T-cell (primary cell): ENCODE measurements at places on chromosomes 16 and 17.
A peak's percentile ranks its signal among the peaks of the same experiment; 100 is the strongest.

DNA sequence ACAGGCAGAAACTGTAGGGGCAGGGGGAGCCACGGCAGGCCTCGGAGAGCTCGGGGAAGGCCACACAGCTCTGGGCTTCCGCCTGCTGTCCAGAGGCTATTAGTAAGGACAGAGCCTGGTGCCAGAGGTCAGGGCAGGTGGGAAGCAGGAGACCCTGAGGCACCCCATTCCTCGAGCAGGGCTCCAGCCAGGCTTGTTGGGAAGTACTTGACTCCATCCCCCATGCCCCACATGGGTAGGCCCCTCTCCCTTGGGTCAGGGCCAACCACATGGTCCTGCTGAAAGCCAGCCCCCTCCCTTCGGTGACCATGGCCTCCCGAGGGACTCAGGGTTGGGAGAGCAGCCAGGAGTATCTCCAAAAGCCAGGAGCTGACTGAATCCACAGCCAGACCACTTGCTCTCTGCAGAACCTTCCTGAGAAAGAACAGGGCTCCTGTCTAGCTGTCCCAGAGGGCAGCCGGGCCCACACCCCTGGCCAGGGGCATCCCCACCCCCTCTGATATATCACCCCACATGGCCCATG lies 17.4 kb upstream of the MPRIP start:
- no peak for DNase-seq

- DNase-seq: no peak
Observed at GRCh38 chr17:4520894-4521600, 22.4 kb downstream of the SPNS2 start.

GRCh38 chr17:32487473-32488176 lies 832 bp downstream of the CDK5R1 start:
- DNase-seq: peak; percentile 25

DNA sequence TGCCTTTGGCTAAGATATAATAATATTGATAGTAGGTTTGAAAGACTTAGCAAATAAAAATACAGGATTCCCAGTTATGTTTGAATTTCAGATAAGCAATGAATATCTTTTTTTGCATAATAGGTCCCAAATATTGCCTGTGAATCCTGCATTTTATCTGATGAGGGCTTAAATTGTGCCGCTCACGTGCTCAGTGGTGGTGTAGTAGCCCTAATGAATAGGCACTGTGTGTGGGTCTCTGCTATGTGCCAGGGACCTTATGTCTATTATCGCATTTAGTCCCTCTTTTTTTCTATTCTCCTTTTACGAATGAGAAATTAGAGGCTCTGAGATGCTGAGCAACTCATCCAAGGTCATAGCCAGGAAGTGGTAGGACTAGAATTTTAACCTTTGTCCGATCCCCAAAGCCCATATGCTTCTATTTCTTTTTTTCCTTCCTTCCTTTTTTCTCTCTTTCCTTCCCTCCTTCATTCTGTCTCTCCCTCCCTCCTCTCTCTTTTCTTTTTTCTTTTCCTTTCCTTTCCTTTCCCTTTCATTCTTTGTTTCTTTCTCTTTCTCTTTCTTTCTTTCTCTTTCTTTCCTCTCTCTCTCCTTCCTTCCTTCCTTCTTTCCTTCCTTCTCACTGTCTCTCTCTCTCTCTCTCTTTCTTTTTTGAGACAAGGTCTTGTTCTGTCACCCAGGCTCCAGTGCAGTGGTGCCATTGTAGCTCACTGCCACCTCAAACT lies 47.2 kb downstream of the RGS9 start:
- DNase-seq: no peak

DNA sequence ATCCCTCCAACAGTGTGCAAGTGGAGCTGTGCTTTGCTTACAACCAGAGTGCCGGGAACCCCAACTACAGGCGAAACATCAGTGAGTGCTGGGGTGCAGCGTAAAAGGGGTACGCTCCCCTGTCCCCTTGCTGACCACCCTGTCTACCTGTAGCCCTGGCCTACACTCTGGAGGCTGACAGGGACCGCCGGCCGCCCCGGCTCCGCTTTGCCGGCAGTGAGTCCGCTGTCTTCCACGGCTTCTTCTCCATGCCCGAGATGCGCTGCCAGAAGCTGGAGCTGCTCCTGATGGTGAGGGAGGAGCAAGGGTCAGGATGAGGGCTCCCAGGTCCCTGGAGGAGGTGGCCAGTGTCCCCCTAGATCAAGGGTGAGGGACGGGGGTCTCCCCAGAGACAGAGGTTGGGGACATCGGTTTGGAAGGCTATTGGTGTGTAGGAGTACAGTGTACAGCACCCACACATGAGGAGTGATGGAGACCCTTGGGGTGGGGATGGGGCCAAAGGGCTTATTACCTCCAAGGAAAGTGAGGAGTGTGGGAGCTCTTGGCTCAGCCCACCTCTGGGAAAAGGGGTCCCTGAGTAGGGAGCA lies 19.6 kb upstream of the PDK2 start:
- DNase-seq: no peak

GRCh38 chr17:17987187-17987896 lies 14.7 kb downstream of the DRC3 start:
- no peak for DNase-seq

- no peak for DNase-seq
Observed at GRCh38 chr17:62562656-62563055, 64.8 kb upstream of the MRC2 start.

DNA sequence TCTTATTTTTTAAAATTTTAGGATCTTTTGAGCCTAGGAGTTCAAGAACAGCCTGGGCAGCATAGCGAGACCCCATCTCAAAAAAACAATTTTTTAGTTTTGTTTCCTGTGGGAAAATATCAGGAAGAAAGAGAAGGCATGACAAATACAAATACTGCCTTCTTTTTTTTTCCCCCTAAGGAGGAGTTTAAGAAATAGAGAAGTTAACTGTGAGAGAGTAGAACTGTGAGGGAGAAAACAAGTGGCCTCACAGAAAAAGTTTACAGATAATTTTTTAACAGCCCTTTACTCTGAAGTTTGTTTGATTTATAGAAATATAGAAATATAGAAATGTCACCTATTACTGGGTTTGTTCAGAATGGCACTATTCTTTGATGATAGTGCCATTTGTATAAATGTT lies 21.1 kb downstream of the TTYH2 start:
- no peak for DNase-seq

DNA sequence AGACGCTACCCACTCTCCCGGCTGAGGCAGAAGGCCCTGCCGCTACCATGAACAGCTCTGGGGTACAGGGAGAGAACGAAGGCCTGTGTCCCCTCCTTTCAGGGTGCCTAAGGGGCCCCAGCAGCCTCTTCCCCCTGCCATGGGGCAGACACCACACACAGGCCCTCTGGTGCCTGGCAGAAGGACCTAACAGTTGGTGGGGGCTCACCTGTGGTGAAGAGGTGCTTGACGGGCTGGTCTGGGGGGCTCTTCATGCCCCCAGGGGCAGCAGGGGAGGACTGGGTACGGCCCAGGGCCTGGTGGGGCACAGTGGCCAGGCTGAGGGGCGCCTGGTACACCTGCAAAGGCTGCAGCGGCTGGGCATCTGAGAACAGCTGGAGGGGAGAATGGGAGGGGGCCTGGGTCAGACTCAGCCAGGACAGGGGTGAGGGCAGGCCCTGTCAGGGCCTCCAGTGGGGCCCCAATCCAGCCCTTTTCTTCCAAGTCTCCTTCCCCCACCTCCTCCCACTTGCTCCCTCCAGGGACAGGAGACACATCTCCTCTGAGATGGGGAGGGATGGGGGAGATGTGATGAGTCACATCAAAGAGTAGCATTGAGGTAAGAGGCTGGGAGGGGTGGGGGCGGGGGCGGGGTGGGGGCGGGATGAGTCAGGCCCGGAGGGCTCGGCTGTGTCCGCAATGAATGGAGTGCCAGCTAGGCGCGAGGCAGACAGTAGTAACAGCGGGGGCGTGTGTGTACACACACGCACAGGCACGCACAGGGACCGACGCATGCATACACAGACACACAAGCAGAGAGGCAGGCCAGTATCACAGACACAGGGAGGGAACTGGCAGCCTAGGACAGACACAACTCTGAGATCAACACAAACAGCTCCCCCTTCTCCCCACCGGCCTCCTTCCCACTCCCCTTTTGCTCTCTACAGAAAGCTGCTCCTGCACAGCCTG lies 16.1 kb downstream of the G6PC3 start:
- no peak for DNase-seq

- no peak for DNase-seq
Observed at GRCh38 chr17:78613416-78613815, 36.2 kb upstream of the DNAH17 start.

- no peak for DNase-seq
Observed at GRCh38 chr16:76800196-76800595, 390.8 kb upstream of the MON1B start.

- no peak for DNase-seq
Observed at GRCh38 chr16:56288019-56288418, 96.7 kb downstream of the GNAO1 start.

DNA sequence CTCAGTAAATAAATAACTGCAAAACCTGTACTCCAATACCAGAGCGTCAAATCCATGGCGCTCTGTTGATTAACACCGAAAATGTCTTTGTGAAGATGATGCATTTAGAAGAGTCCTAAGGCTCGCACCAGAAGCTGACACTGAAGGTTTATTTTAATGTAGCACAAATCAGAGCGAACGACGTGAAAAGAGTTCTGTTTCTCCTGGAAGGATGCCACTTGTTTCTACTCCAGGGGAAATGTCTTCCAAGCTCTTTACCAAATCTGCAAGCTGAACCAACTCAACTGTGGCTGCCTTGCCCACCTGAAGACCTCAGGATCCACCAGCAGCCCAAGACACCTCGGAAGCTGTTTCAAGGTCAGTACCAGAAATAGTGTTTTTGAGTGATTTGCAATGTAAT lies 194.4 kb upstream of the MAF start:
- no peak for DNase-seq

- no peak for DNase-seq
Observed at GRCh38 chr17:82285141-82285540, 11.6 kb upstream of the CSNK1D start.

DNA sequence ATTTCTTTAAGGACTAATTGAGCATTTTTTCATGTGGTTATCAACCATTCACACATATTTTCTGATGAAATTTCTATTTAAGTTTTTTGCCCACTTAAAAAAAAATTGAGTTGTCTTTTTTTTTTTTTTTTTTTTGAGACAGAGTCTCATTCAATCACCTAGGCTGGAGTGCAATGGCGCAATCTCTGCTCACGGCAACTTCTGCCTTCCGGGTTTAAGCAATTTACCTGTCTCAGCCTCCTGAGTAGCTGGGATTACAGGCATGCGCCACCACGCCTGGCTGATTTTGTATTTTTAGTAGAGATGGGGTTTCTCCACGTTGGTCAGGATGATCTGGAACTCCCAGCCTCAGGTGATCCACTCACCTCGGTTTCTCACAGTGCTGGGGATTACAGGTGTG lies 34.3 kb downstream of the RAB11FIP3 start:
- no peak for DNase-seq

GRCh38 chr16:54985156-54985555 lies 54.5 kb downstream of the IRX5 start:
- no peak for DNase-seq

GRCh38 chr17:16325964-16326363 lies 27.3 kb downstream of the CENPV start:
- DNase-seq: no peak

GRCh38 chr16:50495673-50496072 lies 52.5 kb upstream of the NKD1 start:
- DNase-seq: no peak

GRCh38 chr17:82690786-82691489 lies 7.6 kb downstream of the RAB40B start:
- DNase-seq: no peak

GRCh38 chr17:49944273-49944870 lies 24.6 kb upstream of the DLX4 start:
- DNase-seq: no peak

- no peak for DNase-seq
Observed at GRCh38 chr17:1379930-1380313, 20.1 kb downstream of the YWHAE start.

DNA sequence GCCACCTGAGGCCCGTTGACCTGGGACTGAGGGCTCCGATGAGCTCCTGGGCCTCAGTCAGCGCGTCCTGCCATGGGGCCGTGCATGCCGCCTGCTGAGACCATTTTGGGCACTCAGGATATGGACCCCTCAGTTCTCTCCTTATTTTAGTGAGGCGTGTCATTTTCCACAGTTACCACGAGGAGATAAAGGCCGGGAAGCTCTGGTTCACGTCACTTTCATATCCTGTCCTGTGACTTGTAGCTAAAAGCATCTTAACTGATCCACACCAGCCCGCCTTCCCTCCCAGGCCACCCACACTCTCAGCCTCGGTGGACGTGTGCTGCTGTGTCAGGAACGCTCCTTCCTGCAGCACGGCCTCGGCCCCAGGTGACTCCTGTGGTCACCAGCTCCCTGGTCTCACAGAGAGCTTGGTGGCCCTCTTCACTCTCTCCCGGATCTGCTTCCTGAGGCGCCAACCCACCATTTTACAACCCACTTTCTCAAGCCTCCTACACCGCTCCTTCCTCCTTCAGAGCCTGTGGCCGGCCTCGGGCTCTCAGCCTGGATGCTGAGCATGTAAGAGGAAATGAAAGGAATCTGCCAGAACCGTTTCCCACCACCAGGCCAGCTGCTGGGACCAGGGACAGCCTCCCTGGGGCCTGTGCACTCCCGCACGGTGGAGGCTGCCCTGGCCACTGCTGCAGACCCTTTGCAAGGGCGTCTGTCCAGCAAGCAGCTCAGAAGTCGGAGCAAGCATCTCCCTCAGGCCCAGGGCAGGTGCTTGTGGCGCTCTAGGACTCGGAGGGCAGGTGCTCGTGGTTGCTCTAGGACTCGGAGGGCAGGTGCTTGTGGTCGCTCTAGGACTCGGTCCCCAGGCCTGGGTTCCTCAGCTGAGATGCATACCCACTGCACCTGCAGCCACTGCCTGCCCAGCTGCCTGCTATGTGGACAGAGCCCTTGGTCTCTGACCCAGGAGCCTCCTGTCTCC lies 23.9 kb upstream of the FASN start:
- no peak for DNase-seq

GRCh38 chr16:65910291-65910690 lies 456.2 kb upstream of the CDH5 start:
- DNase-seq: no peak

DNA sequence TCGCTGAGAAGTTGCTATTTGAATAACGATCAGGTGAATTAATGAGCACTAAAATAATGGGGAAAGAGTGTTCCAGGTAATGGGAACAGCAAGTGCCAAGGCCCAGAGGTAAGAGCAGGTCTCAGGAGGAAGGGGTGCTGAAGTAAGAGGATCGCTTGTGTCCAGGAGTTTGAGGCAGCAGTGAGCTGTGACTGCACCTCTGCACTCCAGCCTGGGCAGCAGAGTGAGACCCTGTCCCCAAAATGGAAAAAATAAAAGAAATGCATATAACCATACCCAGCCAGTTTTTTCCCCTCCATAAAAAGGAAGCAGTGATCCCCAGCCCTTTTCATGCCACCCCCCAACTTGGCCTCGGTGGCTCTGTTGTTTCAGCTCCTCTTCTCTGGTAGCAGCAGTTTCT lies 16.8 kb upstream of the HAS3 start:
- DNase-seq: no peak

DNA sequence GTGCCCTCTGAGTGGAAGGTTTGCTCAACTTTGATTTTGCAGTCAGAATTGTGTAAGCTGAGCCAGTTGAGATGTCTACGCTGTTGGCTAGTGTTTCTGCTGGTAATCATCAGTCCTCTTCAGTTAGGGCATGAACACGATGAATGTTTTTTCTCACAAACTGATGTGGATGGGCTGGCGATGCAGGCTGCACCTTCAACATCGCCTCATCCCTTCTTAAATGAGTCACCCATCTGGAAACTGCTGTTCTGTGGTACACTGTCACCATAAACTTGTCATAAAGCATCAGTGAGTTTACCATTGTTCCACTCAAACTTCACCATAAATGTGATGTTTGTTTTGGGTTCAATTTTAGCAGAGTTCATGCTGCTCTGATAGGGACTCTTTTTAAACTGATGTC lies 8.4 kb downstream of the C16orf95 start:
- DNase-seq: no peak
